ENCODE measurements at places on chromosomes 13 and 19.

DNA sequence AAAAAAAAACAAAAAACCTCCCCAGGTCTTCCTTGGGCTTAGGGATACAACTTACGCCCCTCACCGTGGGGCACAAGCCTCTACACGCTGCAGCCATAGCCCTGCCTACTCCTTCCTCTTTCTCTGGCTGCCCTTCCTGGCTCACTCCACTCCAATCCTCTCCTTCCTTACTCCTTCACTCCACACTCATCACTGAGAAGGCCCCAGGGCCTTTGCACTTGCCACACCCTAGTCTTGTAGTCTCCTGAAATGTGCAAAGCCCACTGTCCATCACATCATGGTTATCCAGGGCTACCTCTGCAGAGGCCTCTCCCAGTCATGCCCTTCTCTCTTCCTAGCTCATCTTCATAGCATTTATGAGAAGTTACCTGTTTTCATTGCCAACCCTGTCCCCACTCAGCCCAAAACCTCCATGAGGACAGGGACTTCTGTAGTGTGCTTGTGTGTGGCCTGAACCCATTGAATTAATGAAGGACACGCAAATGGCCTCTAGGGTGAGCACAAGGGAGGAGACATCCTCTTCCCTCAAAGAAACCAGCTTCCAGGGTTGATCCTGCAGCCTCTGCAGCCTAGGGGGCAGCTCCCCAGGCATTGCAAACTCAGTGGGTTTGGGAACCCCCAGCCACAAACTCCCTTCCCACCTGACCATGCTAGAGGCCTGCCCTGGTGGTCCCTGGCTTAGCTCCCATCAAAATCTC lies 7.9 kb upstream of the HSH2D start:
- DNase-seq: no peak

- DNase-seq: no peak
Measured at GRCh38 chr19:10368101-10368803, 12.1 kb downstream of the TYK2 start.

- DNase-seq: no peak
Measured at GRCh38 chr13:37067874-37068273, 8.4 kb upstream of the SUPT20H start.

GRCh38 chr19:35098413-35099049 lies 17.1 kb upstream of the FXYD3 start:
- no peak for DNase-seq

DNA sequence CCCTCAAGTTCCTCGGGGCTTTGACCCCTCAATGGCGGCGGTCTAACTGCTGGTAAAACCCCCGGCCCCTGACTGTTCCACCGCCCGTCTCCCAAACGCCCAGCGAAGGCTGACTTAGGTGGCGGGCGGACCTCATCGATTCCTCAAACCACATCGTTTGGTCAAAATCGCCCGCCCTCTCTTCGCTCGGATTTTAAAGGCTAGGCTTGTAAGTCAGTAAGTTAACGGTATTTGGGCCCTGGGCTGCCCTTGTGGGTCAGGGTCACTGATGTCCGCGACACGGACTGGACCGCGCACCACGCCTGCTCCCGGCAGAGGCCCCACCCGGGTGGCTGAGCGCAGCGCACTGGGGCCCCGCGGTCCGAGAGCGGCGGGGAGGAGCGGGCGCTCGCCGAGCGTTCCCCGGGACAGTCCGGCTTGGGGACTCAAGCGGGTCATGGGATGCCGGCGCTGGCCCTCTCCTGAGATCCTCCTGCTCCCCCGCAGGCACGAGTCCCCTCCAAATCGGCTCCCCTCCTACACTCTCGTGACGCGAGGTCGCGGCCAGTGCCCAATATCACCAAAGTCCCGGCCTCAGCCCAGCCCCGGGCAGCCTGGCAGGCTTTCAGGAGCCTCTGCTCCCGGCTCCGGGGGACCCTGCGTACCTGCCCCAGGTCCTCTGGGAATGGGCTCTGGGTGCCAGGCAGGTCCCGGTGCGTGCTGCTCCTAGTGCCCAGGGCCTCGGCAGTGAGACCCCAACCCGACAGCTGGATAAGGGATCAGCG lies 1.0 kb downstream of the FLT1 start:
- DNase-seq: no peak

- no peak for DNase-seq
Measured at GRCh38 chr13:54210397-54211049, 1181.9 kb downstream of the OLFM4 start.

GRCh38 chr13:45374917-45375316 lies 33.9 kb upstream of the TPT1 start:
- no peak for DNase-seq

DNA sequence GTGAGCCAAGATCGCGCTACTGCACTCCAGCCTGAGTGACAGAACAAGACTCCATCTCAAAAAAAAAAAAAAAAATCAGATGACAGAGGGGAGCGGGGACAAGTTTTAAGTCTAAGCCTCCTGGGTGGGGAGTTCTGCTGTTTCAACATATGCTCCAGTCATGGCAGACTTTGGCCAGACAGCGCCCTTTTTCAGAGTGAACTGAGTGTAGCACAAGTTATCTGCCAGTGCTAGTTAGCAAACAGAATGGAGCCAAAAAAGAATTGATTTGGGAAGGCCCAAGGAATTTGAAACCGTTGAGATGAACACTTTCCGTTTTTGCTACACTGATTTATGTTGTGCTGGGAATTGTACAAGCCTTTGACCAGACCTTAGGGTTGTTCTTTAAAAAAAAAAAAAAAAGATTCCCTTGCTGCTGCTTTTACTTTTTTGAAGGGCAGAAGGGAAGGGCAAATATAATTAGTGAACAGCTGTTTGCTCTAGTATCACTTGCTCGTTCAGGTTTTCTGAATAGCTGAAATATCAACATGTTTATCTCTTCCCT lies 5.7 kb downstream of the ACTN4 start:
- DNase-seq: no peak

GRCh38 chr13:22162889-22163288 lies 492.0 kb downstream of the FGF9 start:
- no peak for DNase-seq

GRCh38 chr13:48000559-48001113 lies 437 bp downstream of the SUCLA2 start:
- DNase-seq: no peak

- no peak for DNase-seq
Measured at GRCh38 chr19:52296400-52296772, 583 bp upstream of the ZNF480 start.

- DNase-seq: no peak
Measured at GRCh38 chr19:4506449-4507149, 11.7 kb downstream of the PLIN4 start.

DNA sequence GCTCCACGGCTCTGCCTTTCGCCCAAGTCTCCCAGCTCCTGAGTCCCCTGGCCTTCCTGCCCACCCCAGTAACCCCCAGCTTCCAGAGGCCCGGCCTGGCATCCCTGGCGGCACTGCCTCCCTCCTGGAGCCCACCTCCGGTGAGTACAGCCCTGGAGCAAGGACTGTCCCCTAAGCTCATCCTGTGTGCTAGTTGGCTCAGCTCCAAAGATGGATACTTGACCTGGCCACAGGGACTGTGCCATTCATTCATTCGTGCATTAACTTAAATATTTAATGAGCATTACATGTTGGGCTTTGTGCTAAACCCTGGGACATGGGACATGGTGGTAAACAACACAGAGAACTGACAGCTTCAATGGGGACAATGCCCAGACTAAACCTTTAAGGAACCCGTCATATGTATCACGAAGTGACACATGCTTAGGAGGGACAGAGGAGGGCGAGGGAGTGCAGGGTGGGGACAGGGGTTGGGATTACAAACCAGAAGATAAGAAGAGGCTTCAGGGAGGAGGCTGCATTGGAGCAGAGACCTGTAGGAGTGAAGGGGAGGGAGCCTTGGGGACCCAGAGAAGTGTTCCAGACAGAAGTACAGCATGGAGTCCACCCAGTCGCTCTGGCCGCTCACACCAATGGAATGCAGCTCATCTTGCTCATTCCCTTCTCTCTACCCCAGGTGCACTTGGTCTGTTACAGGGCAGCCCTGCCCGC lies 6.9 kb upstream of the OVOL3 start:
- no peak for DNase-seq

GRCh38 chr19:21587549-21587948 lies 82.1 kb downstream of the ZNF429 start:
- no peak for DNase-seq

GRCh38 chr19:17737690-17738153 lies 13.6 kb upstream of the FCHO1 start:
- no peak for DNase-seq

DNA sequence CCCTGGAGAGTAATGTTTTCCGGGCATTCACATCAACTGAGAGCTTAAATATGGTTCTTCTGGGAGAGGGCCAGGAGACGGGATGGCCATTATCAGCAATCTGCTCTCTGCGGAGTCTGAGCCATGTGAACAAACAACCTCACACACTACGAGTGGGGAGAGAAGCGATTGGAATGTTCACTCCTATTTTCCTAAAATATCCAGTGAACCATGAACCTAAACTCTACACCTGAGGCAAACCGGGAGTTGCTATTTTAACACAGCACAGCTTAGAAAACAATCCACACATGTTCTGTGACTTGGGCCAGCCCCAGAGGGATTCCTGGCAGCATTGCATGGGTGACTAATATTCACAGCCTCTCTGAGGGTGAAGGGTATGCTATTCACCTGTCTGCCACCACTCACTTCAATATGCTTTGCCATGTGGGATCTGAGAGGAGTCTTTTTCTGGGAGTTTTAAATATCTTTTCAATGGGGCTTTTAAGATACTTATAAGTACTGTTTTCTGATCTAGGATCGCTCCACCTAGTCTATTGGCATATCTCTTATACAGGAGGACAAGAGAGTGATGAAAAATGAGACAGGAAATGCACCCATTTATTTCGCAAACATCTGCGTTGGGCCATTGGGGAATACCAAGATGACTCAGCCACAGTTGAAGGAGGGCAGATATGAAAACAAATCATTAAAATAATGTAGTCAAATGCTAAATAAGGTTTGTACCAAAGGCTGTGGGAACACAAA lies 72.6 kb upstream of the SERP2 start:
- DNase-seq: no peak

DNA sequence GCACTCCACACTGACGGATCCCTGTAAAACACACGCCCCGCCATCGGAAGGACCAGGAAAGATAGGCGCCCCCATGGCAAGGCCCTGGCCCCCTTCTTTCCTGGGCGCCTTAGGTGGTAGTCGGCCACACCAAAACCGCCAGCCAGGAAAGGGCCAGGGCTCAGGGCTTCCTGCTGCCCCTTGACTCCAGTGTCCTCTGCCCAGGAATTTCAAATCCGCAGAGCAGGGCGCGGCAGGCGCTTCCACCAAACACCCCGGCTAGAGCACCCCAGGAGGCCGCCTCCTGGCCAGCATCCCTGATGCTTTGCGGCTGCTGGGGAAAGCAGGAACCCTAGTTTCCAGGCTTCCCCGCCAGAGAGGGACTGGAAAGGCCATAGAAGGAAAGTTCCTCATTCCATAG lies 57.5 kb downstream of the ZNF726 start:
- DNase-seq: no peak

DNA sequence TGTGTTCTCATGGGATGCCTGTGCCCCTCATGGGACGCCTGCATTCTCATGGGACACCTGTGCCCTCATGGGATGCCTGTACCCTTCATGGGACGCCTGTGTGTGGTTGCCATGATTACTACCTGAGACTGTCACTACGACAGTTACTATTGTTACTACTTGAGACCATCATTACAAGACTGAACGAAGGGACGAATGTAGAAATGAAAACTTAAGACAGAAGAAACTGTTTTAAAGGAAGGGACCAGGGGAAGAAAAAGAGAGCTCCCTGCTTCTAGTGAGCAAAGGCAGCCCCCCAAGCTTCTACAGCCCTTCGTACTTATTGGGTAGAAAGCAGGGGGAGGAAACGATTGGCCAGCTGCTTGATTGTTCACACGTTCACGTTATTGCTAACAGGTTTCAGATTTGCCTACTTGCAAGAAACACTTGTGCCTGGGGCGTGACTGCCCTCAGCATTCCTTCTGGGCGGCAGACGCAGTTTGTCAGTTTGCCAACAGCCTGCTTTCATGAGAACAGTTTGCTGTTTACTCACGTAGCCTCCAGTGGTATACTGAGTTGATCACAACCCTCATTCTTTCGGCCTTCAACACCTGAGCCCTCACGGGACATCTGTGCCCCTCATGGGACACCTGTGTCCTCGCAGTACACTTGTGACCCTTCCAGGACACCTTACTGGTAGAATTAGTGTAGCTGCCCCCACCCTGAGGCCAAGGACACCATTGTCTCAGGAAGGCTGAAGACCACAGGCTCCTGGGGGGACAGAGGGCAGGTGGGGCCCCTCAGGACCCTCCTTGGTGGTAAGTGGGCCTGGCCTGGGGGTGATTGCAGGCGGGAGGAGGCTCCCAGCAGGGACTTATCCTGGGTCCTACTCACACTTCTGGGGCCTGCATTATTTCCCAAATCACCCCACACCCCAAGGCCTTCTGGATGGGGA lies 2.5 kb upstream of the S1PR4 start:
- DNase-seq: no peak

DNA sequence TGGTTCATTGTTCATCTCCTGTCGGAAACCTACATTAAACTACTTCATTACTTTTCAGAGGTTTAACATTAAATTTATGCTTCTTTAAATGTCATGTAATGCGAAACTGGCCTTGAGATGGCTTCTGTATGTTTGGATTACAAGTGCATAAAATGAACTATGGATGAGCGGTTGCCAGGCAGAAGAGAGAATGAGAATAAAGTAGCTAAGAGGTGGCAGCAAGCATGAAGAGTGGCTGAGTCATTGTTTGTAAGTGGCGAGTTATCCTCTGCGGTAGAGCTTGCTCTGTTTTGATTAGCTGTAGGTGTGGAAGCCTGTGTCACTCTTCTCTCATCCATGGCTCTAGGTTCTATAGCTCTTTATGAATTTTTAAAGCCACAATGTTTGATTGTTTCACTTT lies 1139.6 kb upstream of the PCDH9 start:
- DNase-seq: no peak

Data from nucleus accumbens (tissue), 56 donors.